ENCODE measurements at places on chromosomes 5 and 9. TPM values are rescaled to one million over a fixed set of nuclear protein-coding genes. Genes with fewer than 3 reads are reported as not detected.

LRRTM2 gene
- total RNA-seq = 0.60 TPM

DNA sequence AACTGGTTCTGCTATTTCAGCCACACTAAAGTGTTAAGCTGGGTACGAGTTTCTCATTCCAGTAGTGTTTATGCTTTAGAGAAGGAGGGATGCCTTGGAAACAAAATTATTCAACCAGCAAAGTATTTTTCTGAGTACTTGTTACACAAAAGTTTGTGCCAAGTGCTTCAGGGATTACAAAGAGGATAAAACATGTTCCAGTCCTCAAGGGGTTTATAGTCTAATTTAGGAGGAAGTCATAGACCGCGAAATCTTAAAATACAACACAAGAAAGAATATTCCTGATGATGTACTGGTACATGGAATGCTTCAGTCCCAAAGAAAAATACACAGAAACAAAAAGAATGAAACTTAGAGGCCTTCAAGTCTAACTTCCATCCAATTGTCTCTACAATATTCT is 85.4 kb upstream of the NR4A3 start:
- DNase-seq = no peak

- peak; percentile 25 for DNase-seq
These were observed 2.2 kb downstream of the CACFD1 start for GRCh38 chr9:133461975-133462374.

DNA sequence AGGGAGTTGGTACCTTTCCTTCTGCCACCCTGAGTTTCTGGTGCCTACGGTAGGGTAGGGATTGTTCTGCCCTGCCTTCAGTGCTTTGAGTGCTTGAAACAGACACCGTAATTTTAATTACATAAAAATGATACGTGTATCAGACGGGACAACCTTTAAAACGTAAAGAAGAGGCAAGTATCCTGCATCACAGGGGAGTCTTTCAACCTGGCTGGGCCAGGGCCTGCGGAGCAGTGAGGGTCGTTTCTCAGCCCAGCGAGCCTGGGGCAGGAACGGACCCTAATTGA is 483 bp upstream of the DAB2IP start:
- no peak for DNase-seq

GRCh38 chr5:137359941-137360340 is 139.2 kb downstream of the SPOCK1 start:
- DNase-seq = no peak

LRRC70 gene
- 2.8 TPM for total RNA-seq

- DNase-seq = no peak
These were observed 348.5 kb downstream of the TMEM232 start for GRCh38 chr5:110377943-110378342.
